ENCODE measurements at places on chromosomes 2 and 18.

- DNase-seq, result peak; percentile 52
These were observed 9.3 kb upstream of the AGBL5 start for GRCh38 chr2:27042159-27042661.

- DNase-seq, result no peak
These were observed 16.3 kb downstream of the SNED1 start for GRCh38 chr2:241014764-241015163.

DNA sequence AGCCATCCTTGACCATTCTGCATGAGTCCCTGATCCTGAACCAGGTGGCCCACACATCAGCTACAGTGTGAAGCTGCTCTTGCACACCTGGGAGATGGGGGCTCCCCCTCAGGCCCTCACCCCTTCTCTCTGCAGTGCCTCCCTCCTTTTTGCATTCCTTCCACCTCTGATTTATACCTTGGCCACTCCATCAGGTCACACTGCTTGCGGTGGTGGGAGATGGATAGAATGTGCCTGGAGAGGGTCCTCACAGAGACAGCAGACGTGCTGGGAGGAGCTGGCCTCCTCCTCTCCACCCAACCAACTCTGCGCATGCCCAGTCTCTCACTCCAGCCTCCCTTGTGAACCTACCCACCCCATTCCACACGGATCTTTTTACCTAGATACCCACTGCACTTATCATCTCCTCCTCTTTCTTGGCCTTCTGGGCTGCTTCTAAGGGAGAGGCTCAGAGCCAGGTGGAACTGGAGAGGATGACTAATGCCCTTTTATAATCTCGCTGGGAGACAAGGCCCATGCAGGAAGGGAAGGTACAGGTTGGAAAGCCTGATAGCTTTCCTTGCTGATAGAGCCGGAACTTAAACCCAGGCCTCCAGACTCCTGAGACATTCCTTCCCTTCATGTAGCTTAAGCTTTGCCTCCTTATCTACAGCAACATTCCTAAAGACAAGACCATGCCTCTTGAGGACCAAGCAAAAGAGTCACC lies 205.1 kb downstream of the ZBTB7C start:
- no peak for DNase-seq

GRCh38 chr18:40017021-40017420 lies 1938.0 kb upstream of the PIK3C3 start:
- no peak for DNase-seq

DNA sequence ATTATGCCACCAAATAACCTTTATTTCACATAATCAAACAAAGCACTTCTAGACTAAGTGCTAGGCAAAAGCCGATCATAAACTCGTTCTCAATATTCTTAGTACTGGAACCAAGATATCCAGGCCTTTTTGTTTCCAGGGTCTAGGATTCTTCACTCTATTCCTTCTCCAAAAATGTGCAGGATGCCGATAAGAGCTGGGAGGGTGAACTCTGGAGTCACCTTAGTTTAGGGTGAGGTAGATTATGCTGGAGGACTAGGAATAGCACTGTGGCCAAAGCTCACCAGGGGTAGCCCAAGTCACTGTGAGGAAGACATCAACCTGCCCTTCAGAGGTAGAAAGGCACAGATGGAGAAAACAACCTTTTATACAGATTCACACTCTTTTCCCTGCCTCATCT lies 37.3 kb downstream of the LONRF2 start:
- DNase-seq, result no peak

GRCh38 chr2:40096360-40096759 lies 317.3 kb upstream of the THUMPD2 start:
- peak; percentile 12 for DNase-seq

DNA sequence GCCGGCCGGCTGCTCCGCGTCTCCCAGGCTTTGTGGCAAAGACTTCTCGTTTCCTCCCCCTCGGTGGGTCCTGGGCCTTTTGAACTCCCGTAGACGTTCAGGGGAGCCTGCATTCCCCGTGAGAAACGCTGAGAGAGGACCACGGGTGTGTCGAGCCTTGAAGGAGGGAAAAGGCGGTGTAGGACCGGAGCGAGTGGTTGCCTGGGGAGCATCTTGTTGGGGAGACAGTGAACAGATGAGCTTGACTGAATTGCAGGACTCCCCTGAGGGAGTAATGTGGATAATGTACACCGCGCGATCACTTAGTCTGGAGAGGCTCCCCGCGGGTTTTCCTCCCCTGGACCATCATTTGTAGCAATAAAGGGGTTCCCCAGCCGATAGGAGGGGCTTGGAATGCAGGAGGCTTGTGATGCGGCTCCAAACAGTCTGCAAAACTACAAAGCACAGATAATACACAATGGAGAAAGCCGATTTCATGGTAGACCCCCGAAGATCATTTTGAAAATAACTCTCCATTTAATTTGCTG lies 769 bp downstream of the ALMS1 start:
- no peak for DNase-seq

- DNase-seq, result no peak
These were observed 97.2 kb downstream of the MYO5B start for GRCh38 chr18:50097702-50098101.

- DNase-seq, result no peak
These were observed 728.1 kb upstream of the SOX11 start for GRCh38 chr2:4964001-4964540.

- no peak for DNase-seq
These were observed 1087.5 kb upstream of the NXPH2 start for GRCh38 chr2:139867601-139868226.

DNA sequence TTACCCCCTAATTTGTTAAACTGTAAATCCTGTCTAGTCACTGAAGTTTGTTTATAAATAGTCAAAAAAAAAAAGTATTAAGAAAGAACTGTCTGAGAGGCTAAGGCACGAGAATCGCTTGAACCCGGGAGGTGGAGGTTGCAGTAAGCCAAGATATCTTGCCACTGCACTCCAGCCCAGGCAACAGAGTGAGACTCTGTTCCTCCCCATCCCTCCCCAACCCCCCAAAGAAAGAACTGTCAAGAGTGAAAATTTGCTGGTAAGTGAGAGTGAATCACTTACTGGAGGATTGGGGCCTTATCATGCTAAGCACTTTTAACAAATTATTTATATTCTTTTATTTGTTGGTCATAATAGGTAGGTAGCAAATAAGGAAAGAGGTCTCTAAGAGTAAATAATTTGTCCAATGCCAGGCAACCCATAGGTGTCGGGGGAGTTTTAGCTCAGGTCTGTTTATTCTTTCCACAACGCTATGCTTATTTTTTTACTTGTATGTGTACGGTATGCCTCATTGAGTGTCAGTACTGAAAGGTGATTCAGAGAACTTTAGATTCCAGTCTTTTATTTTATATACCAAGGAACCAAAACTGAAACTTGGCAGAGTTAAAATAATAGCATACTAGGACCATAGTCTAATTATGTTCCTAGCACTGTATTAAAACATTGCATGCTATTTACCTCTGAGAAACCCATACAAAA lies 2.5 kb downstream of the TAF4B start:
- no peak for DNase-seq

DNA sequence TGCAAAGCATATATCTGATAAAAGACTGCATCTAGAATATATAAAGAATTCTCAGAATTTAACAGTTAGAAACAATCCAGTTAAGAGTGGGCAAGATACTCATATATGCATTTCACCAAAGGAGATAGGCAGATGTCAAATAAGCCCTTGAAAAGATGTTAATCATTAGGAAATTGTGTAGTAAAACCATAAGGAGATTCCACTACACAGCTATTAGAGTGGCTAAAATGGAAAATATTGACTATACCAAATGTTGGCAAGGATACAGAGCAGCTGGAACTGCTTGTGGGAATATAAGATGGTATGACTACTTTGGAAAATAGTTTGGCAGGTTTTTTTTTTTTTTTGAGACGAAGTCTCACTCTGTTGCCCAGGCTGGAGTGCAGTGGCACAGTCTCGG lies 59.5 kb downstream of the CAB39 start:
- DNase-seq, result no peak

GRCh38 chr2:65605743-65606058 lies 173.3 kb upstream of the SPRED2 start:
- DNase-seq, result no peak

- DNase-seq, result no peak
These were observed 37.3 kb upstream of the SH3BP4 start for GRCh38 chr2:234914371-234915154.

DNA sequence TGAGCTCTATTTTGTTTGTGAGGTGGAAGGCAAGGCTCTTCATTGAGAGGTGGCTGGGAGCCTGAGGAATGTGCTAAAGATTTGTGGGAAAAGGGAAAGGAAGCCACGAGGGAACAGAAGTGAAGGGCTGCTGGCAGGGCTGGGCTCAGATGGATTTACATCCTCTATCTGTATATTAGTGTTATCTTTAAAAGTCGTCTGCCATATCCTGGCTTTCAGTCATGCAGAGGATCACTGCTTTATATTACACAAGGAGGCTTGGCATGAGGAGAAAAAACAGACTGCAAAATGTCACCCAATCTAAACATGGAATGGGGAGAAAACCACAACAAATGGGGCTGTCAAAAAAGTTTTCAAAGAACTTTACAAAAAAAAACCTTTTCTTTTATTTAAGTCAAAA lies 434.4 kb downstream of the HRH4 start:
- DNase-seq, result no peak

GRCh38 chr2:67462738-67463496 lies 65.8 kb downstream of the ETAA1 start:
- DNase-seq, result peak; percentile 34

- peak; percentile 14 for DNase-seq
These were observed 233.0 kb downstream of the NEDD4L start for GRCh38 chr18:58276789-58277739.

- DNase-seq, result no peak
These were observed 64.0 kb downstream of the HIBCH start for GRCh38 chr2:190255676-190256075.

GRCh38 chr18:26036635-26037034 lies 53.8 kb downstream of the SS18 start:
- no peak for DNase-seq

DNA sequence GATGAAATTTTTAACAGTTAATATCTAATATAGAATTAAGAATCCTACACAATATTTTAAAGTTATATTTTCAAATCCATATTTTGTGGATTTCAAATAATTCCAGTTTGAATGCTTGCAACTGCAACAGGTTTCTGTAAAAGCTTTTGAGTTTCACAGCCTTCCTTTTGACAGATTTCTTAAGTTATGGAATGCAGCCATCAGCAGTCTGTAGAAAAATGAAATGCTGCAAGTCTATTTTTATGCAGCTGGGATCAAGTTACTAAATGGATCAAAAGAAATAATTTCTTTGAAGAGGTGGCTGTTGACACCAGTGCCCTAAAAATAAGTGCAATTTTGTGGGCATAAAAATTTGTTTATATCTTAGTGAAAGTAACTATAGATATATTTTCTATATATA lies 657.2 kb downstream of the NRXN1 start:
- DNase-seq, result no peak

GRCh38 chr2:219035942-219036341 lies 5.4 kb downstream of the CFAP65 start:
- no peak for DNase-seq

DNA sequence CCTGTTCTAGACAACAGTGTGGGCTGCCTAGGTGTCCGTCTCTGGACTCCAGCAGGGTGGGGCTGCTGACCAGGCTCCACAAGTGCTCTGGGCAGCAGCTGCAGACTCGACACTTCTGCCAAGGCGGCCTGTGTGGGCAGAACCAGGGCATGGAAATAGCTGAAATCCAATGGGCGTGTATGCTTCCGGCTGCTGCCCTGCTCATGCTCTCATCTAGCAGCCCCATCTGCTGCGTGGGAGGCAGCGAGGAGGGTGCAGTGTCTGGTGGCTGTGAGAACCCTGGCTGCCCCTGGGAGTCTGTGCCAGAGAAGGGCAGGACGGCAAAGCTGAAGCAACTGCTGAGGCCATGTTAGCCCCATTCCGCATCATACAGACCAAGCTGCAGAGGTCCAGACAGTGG lies 174.9 kb downstream of the SOX11 start:
- no peak for DNase-seq

DNA sequence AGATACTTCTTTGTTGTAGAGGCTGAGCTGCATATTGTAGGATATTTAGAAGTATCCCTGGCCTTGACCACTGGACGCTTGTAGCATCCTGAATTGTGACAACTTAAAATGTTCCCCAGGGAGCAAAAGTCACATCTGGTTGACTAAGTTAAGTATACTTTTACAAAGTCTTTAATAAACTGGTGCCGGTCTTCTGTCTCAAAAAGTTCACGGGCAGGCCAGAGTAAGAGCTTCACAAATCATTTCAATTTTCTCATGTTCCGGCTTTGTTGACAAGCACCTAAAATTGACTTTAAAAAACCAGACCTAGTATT lies 18.4 kb downstream of the ATP8B1 start:
- DNase-seq, result no peak

- no peak for DNase-seq
These were observed 47.5 kb downstream of the TWIST2 start for GRCh38 chr2:238895361-238895882.

DNA sequence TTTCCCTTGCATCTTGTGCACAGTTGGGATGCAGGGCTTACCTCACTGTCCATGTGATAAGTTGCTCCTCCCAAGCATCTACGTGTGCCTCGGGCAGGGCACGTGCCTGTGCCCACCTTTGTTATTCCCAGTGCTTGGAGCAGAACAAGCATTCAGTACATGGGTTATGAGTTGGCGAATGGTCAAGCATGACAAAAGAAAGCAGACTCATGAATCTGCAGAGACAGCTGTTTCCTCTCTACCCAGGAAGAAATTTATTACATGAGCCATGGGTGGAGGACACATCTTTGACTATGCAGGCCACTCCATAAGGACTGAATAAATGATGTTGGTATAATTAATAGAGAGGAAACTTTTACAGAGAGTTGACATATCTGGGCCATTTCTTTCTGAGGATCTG lies 127.8 kb downstream of the TPGS2 start:
- DNase-seq, result no peak

- no peak for DNase-seq
These were observed 601.2 kb upstream of the SALL3 start for GRCh38 chr18:78378403-78378802.

- no peak for DNase-seq
These were observed 18.6 kb upstream of the PKDCC start for GRCh38 chr2:42029171-42029570.

DNA sequence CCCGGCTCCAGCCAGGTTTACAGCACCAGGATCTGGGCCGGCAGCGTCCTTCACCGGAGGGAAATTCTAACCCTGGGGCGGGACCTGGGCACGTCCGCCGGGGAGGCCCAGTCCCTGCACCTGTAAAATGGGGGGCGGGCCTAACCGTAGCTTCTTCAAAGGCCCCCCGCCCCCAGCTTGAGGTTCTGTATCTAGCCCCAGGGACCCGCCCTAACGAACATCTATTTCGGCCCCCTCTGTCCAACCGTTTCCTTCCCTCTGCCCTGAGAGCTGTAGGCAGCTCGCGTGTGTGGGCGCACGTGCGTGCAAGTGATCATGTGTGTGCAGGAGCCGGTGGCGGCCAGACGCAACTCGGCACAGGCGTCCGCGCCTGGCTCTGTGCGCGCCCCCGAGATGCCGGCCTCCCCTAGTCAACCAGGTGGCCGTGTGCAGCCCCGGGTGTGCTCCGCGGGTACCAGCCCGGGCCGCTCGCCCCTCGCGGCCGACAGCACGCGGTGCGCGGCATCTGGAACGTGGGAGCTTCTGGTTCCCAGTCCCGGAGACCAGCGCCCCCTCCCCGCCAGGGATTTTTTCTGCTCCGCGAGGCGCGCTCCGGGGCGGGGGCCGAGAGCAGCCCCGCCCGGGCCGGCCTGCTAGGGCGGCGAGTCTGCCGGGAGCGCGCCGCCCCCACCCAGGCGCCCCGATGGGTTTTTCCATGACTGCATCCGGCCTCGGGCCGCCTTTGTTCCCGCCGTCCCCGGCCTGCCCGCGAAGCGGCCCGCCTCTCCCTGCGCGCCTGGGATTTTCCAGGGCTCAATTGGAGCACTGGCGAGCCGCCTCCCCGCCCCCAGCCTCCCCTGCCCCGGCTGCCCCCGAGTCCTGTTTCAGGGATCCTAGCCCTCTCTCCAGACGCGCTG lies 21.2 kb downstream of the TEX44 start:
- DNase-seq, result peak; percentile 74
